ENCODE measurements at places on chromosomes 1 and 21.

DNA sequence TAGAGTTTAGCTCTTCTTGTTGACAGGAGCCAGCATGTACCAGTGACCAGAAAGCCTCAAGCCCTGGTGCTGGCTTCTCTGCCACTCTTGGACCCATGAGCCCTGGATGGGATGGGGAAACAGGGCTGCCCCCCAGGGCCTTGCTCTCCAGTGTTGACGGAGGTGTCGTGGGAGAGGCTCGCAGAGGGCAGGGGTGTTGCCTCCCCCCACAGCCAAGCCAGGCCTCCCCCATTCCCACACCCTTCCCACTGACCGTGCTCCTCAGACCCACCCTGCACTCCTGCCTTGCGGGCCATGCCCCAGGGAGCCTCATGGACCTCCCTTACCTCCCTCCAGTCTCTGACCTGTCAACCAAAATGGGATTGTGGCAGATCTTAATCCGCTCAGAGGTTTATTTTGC lies 123.8 kb upstream of the COL6A1 start:
- no peak for DNase-seq

GRCh38 chr1:173798078-173798477 lies 26.4 kb upstream of the DARS2 start:
- no peak for DNase-seq

GRCh38 chr1:59985911-59986515 lies 59.4 kb upstream of the CYP2J2 start:
- DNase-seq, result no peak

- no peak for DNase-seq
These were observed 7.5 kb upstream of the LORICRIN start for GRCh38 chr1:153251988-153252387.

- no peak for DNase-seq
These were observed 137.9 kb upstream of the EDN2 start for GRCh38 chr1:41622402-41622801.

GRCh38 chr1:200245473-200245872 lies 164.4 kb downstream of the ZNF281 start:
- no peak for DNase-seq

- DNase-seq, result no peak
These were observed 34.7 kb downstream of the RGS5 start for GRCh38 chr1:163168053-163168452.

DNA sequence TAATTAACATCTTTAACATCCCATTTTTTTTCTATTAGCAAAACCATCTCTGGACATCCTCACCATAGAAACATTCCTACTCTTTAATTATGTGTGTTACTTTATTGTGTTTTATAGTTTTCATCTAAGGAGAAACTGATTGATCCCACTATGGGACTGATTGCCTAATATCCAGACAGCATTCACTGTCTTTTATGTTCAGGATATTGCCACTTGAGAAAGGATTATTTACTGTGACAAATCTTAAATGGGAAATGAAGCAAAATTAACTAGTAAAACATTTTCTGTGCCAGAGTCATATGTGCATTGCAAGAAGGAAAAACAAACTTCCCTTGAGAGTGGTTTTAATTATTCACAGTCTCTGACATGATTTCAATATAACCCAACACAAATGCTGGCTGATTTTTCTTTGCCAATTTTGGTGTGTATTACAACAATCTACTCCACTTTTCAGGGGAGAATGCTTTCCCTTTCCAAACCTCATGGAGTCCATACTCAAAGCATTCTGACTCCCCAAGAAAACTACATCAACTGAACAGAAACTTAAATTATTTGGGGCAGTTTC lies 15.8 kb upstream of the RGS13 start:
- DNase-seq, result no peak

- no peak for DNase-seq
These were observed 22.3 kb downstream of the AGT start for GRCh38 chr1:230691615-230692014.

DNA sequence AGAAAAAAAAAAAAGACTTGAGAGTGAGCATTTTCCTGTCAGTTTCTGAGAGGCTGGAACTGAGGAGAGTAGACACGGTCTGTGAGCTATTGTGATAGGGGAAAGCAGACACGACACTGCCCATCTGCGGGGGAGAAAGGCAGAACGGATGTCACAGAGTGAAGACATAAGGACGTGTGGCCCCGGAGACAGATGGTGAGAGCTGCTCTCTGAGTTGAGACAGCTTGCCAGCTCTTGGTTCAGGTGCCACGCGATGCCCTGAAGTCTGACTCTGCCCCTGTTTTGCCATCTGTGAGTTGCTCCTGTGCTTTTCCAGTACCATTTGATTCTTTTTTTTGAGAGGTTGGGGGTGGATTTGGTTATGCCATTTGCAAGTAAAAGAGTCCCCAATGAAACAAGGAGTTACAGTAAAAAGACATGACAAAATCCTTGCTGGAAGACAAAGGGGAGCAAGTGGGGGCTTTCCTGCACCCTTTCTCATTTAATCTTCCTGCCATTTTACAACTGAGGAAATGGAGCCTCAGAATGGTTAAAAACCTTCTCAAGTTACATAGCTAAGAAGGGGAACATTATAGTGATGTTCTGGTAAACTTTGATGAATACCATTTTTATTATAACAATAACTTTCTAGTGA lies 128.9 kb upstream of the DNAH14 start:
- DNase-seq, result no peak

- no peak for DNase-seq
These were observed 110.6 kb upstream of the HMGB4 start for GRCh38 chr1:33753087-33753856.

GRCh38 chr1:14742181-14742980 lies 143.9 kb downstream of the KAZN start:
- no peak for DNase-seq

- DNase-seq, result no peak
These were observed 187.1 kb upstream of the NFIA start for GRCh38 chr1:60895252-60895651.

GRCh38 chr1:182235952-182236650 lies 155.5 kb downstream of the GLUL start:
- DNase-seq, result no peak

DNA sequence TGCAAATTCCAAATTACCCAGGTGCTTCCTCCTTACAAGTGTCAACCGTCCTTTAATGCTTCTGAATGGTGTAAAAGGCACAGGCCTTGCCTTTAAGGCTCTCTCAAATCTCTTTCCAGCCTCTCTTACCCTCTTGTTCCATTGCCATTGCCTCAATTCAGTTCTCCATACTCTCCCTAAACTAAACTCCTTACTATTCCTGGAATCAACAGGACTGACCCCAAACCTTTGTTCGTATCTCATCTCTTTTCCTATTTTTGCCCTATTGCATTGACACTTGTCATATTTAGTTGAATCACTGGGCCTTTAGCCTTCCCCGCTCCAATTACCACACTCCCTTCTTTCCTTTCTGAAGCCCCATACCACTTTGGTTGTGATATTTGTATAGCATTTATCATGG lies 3.9 kb upstream of the CD55 start:
- no peak for DNase-seq

DNA sequence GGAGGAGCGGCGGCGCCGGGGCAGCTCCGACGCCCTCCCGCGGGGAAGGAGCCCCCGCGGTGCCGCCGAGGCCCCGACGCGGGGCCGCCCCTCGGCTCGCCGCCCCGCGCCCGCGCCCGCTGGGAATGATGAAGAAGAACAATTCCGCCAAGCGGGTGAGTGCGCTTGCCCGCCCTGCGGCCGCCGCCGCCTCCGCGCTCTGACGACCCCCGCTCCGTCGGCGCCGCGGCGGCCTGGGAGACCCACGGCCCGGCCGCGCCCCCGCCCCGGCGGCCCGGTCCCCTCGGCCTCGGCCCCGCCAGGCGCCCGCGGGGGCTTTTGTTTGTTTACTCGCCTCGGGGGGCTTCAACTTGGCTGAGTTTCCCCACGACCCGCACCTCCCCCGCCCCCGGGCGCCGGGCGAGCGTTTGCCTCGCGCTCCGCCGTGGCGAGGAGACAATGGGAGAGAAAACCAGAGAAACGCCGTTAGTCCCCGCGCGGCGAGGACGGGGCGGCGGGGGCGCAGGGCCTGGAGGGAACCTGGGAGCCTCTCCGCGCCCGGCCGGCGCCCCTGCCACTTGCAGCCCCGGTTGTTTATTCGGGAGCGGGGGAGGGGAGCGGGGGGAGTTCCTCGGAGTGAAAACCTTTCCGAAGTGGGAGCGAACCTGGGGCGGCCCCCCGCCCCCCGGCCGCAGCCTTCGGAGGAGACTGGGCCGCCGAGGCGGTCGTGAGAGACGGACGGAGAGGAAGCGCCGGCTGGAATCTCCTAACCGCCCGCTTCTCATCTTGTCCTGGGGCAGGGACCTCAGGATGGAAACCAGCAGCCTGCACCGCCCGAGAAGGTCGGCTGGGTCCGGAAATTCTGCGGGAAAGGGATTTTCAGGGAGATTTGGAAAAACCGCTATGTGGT lies 661 bp downstream of the PLEKHO1 start:
- no peak for DNase-seq

- no peak for DNase-seq
These were observed 12.5 kb downstream of the S100A7A start for GRCh38 chr1:153428791-153429190.

DNA sequence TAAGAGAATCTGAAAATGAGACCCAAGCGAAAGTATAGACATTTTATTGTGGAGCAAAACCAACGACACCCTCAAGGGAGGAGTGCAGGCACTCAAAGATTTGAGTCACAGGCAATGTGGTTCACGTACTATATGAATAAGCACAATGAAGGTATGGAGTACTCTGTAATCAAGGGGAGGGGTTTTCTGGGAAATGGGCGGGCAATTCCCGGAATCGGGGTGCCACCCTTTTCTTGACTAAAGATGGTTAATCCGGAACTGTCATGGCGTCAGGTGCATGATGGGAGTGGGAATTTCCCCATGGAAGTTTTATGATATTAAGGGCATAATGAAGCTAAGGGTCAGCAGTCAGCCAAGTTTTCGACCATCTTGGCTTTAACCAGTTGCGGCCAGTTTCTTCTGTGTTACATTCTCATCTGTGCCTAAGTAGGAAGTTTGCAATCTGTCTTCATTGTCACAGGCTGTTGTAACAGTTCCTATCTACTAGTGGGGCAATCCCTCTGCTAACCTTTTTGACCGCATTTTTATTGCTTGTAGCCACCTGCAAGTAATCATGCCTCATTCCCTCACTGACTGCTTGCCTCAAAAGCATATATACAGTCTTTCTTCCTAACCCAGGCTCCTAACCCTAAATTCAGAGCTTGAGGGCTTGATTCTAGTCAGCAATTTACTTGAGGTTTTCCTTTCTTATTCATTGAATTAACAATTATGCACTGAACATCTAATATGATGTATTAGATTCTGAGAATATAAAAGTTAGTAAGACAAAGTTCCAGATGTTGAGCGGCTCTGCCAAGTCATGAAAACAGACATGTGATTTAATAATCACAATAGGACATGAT lies 775 bp upstream of the AIM2 start:
- no peak for DNase-seq

GRCh38 chr1:154794608-154795007 lies 75.5 kb downstream of the KCNN3 start:
- DNase-seq, result no peak

DNA sequence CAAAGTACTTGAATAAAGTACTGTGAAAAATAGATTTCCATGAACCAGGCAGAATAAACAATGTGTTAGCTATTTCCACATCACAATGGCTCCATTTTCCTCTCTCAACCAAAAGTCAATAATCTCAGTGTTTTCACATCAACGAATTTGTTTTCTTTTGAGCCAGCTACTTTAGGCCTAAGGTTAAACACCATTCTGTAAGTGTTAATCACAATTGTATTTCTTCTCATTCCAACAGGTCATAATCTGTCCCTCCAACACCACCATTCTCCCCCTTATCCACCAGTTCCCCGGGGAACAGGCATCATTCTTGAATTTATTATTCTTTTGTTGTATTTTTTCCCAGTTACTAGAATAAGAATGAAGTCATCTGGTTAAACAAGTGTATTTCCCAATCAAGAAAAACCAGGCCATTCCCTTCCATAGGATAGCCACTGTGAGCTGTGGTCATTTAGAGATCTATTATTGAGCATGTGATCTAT lies 66.2 kb upstream of the PALMD start:
- no peak for DNase-seq

DNA sequence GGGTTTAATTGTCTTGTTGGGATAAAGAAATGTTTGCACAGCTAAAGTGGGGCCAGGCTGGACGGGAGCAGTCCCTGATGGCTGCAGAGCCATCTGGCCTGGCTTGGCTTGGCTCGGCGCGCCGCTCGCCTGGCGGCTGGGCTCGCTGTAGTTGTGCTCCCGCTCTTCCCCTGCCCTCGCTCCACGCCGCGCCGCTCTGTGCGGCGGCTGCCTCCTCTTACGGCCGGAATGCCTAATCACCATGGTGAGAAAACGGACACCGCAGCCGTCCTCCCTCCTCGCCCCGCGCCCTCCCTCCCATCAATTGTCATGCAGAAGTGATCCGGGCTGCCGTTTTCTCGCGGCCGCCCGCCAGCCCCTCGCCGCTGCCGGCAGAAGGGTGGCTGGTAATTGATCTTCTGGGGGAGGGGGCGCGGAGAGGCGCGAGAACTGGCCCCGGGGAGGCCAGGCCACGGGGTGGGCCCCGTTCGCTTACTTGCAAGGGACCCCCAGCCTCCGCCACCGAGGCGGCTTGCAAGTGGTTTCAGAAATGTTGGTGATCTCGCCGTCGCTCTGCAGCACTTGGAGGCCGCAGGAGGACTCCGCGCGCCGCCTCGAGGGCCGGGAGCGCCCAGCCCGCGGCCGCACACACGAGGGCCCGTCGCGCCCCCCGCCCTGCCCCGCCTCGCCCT lies 12.4 kb downstream of the RNF220 start:
- no peak for DNase-seq

DNA sequence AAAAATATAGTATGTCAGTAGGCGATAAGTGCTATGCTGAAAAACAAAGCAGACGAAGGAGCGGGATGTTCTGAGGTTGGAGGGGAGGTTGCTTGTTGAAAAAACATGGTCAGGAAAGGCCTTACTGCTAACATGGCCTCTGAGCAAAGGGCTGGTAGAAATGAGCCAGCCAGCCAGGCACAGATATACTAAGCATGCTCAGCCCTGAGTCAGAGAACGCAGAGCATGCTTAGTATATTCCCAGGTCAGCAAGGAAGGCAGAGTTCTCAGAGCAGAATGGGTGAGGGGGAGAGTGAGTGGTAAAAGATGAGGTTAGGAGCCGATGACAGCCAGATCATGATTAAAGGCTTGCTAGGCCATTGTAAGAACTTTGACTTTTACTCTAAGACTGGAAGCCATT lies 36.7 kb downstream of the ZBTB40 start:
- DNase-seq, result no peak

DNA sequence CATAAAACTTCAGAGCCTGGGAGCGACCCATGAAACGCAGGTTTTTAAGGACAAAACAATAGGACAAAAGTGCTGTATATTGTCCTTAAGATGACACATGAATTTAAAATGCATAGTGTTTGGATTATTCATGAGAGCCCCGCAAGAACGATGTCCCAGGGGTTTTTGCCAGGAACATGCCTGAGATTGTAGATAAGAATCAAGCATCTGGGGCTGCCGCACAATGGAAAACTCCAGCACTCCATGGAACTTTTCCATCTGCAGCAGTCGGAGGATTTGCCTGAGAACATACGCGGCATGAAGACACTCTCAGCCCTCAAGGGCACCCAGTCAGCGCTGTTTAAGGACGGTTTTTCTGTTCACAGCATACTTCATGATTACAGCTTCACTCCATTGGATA lies 5.3 kb upstream of the ERG start:
- DNase-seq, result no peak

- no peak for DNase-seq
These were observed 58.6 kb downstream of the ATP5PO start for GRCh38 chr21:33856893-33857527.

Data from right renal pelvis (tissue), 4 donors.